ENCODE measurements at places on chromosomes 6 and 20.

DNA sequence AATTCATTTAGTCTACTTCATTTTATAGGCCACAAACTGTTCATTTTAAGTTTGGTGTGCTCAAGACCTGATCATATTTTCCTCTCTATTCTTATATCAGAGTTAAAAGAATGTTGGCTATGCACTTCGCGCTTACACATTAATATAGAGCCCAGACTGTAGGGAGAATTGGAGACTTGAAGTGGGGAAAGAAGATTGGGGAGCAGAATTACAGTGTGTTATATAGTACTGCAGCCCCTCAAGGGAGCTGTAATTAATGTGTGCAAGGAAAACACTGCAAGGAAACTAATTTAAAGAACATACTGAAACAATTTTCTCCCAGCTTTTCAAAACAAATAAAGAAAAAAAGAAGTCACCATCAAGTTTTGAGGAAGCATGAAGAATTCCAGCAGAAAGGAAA, 572.7 kb upstream of the FLRT3 start:
- DNase-seq = no peak

- DNase-seq = peak; percentile 74
Measured at GRCh38 chr6:73519926-73520687, 725 bp downstream of the EEF1A1 start.

- DNase-seq = no peak
Measured at GRCh38 chr20:8310618-8311017, 178.6 kb downstream of the PLCB1 start.

DNA sequence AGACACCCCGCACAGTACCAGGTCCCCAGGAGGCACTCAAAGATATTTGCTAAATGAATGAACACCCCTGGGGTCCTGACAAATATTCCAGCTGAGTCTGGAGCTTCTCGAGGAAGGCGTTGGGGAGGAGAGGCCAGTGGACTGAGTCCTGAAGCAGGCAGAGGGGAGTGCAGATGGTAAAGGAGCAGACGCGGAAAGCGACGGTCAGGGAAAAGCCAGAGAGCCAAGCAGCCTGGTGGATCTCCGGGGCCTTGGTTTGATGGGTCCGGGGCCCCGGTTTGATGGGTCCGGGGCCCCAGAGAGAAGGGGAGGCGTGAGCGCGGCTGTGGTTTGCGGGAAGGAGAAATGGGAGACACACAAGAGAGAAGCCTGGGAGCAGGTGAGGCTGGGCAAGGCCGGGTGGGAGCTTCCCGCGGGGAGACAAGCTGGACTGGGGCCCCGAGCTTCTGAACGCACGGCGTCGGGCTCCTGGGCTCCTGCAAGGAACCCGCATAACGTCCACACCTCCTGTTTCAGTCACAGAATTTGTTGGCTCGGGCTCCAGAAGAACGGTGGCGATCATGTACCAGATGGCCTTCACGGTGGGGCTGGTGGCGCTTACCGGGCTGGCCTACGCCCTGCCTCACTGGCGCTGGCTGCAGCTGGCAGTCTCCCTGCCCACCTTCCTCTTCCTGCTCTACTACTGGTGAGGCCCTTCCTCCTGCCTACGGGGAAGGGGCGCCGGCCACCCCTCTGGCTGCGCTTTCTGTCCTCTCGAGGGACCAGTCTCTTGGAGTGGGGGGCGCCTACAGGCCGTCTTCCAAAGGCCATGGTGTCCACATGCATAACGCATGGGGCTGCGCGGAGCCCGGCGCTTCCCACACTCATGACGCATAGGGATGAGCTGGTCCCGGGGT, 12.1 kb downstream of the SLC22A1 start:
- no peak for DNase-seq

- no peak for DNase-seq
Measured at GRCh38 chr6:14489445-14489844, 371.9 kb downstream of the CD83 start.

GRCh38 chr6:35468181-35468979, at the start of gene RPL10A:
Gene RPL10A (plus strand): TSS chr6:35468401. CDS start chr6:35468435, 34 bp downstream.
- DNase-seq = peak; percentile 94

DNA sequence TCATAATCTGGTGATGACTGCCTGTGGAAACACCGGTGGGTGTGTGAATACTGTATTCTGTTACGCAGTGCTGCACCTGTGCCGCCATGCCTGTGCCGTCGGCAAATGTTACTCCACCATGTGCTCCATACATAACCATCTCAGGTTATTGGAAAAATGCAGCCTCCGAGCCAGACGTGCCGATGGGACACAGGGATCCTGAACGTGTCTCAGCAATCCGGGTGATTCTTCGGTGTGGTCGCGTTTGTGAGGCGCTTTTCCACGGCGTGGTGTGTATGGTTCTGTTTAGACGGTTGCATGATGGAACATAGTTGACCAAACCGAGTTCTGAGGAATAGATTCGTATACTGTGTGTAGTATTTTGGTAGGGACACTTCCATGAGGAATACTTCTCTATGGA, 130.3 kb downstream of the SMOC2 start:
- DNase-seq = no peak

DNA sequence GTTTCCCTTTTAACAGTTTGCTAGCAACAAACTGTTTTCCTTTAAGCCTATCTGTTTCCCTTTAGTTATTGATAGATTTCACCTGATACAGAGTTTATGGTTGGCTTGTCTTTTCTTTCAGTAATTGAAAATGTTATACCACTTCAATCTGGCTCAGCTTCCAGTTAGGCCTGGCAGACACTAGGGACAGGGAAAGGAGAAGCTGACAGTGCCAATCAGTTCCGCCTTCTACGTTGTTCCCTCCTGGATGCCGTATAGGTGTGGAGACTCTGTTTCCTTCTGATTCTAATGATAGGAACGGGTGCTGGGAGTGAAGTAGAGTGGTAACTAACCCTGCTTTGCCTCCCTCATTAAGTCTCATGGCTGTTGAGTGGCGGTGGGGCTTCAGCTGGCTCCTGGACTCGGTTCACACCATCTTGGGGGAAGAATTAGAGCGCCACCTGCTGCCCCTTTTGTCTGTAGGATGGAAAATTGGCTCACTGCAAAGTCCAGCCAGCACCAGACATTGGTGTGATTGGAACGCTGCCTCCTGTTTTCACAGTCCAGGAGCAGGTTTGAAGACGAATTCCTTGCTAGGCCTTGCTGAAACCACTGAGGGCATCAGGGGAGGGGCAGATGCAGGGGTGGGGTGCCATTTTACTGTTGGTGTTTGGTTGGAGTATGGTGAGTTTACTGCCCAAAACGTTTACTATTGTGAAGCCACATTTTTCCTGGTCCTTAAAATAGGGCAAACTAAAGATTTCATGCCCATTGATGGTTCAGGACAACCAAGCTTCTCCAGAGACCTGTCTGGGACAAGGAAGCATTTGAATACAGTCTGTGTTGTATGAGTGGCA, 1729.5 kb downstream of the GRIK2 start:
- DNase-seq = peak; percentile 49

GRCh38 chr20:32024683-32025295, 14.6 kb downstream of the CCM2L start:
- DNase-seq = no peak

GRCh38 chr6:145012039-145012662, 723.2 kb downstream of the EPM2A start:
- no peak for DNase-seq

DNA sequence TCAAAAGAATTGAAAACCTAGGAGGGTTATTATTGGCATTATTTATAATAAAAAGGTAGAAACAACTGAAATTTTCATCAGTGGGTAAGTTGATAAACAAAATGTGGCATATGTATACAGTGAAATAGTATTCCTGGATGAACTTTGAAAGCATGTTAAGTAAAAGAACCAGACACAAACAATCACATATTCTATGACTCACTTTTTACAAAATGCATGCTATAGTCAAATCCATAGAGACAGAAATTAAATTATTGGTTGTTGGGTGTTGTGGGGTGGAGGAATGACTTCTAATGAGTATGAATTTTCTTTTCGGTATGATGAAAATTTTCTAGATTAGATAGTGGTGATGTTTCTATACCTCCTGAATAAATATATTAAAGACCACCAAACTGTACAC, 94.6 kb downstream of the LRRC1 start:
- DNase-seq = no peak

DNA sequence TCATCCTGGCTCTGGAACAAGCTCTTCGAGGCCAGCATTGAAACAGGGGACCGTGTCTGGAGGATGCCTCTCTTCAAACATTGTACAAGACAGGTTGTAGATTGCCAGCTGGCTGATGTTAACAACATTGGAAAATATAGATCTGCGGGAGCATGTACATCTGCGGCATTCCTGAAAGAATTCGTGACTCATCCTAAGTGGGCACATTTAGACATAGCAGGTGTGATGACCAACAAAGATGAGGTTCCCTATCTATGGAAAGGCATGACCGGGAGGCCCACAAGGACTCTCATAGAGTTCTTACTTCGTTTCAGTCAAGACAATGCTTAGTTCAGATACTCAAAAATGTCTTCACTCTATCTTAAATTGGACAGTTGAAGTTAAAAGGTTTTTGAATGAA, 3.6 kb upstream of the CDKN1A start:
- DNase-seq = no peak

DNA sequence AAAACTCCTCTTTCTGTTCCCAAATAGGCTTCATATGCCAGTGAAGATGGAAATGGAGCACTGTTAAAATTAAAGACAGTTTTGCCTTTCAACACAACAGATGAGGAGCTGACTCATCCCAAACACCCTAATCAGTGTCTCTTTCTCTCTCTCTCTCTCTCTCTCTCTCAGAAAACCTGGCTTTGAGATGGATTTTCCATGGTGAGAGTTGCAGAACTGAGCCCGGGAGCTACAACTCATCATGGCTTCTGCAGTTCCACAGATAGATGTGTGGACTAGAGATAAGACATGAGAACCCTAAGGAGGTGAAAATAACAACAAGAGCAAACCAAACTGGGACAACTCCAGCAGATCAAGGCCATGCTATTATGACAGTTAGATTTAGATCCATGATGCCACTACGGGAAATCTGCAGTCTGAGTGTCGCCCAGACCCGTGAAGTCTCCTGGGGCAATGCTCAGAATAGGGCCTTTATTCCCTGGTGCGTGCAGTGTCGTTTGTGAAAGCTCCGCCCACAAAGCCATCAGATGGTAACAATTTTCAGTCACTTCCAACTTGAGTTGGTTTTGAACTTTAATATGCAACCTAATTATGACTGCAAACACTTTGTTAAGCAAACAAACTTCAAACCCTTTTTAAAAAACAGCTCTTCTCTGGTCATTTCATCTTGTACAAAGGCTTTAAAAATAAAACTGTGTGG, 338.2 kb upstream of the PREP start:
- DNase-seq = no peak

GRCh38 chr6:115570331-115570730, 490.4 kb downstream of the FRK start:
- DNase-seq = no peak

DNA sequence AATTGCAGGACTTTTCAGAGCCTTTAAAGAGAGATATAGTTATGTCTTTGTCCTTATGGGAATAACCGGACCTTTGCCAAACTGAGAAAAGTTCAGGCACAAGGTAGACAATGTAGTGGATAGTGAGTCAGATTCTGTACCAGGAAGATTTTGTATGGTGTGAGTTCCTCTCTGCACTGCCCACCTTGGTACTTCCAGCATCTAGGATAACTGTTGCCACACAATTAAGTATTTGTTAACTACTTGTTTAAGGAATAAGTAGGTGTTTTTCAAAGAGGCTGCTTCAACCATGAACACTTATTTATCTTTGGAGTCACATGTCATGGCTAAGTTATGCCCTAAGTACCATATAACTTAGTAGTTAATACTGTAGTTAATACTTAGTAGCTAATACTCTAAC, 131.8 kb upstream of the DOK5 start:
- DNase-seq = no peak

- DNase-seq = no peak
Measured at GRCh38 chr20:3995067-3995748, 20.1 kb downstream of the RNF24 start.

- DNase-seq = no peak
Measured at GRCh38 chr6:1055015-1055921, 256.6 kb upstream of the FOXQ1 start.

GRCh38 chr6:28347119-28347518, 2.6 kb upstream of the ZKSCAN3 start:
- DNase-seq = no peak

DNA sequence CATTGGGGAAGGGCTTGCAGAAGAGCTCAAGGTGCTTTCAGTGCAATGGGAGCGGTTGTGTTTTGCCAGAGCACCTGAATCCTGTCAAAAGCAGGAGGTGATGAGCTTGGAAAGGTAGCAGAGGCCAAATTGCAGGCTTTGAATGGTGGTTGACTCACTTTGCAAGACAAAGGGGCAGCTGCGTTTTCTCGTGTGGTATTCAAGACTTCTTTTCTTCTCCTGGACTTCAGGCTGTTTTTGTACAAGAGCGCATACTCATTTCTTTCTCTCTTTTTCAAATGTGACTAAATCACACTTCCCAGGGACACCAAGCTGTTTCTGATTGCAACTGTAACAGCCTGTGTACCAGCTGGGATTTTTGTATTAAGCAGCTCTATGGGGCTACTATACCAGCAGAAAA, 32.3 kb downstream of the GHRH start:
- DNase-seq = no peak

DNA sequence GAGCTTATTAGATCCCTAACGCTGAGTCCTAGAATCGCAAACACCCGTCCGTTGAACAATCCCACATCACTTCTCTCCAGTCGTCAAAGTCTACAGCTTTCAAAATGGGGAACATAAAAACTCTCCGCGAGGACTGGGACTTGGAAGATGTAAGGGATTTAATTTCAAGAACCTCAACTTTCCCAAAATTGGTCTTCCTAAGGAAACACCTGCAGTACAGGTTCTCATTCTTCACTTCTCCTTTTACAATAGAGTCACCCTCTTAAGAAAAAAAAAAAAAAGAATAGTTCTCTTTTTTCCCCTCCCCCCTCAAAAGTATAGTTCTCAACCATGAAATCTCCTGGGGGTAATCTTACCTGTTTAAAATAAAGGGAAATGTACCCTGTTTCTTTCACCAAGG, 6.6 kb upstream of the ZBTB22 start:
- DNase-seq = no peak

GRCh38 chr20:34040300-34040995, 46.7 kb downstream of the RALY start:
- no peak for DNase-seq

- DNase-seq = no peak
Measured at GRCh38 chr6:149061930-149062329, 255.6 kb upstream of the TAB2 start.

GRCh38 chr6:21037453-21037852, 503.2 kb downstream of the CDKAL1 start:
- no peak for DNase-seq

DNA sequence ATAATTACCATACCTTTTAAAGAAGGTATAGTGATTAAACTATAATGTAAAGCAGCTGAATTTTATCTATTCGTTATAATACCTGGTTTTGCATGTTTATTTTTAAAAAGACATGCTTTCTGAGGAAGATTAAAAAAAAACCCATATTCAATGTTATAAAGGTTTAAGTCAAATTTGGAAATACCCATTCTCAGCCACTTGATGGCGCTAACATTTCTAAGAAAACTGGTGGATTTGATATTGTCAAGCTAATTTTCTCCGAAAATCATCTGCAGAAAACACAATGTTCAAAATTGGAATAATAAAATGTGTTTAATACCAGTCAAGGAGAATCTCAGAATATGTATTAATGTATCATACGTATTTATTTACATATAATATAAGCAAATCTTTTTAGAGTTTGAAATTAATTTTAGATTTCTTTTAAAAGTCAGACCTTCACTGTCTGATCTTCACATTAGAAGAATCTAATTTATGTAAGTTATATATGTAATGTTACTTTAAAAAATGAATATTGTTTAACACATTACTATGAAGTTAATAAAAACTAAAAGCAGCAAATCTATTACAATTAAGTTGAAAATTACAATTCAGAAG, 35.0 kb downstream of the SHPRH start:
- DNase-seq = no peak

GRCh38 chr6:87494761-87495422, 22.1 kb downstream of the SLC35A1 start:
- DNase-seq = no peak

Measured in SW 1271 (cell line).